Bladder microvascular endothelial cell (primary cell): ENCODE measurements at places on chromosomes 13 and 19. TPM values are rescaled to one million over a fixed set of nuclear protein-coding genes. Genes with fewer than 3 reads are reported as not detected.

CD177 gene
- total RNA-seq = under 0.01 and 0.69 TPM in 2 replicates

FCAR gene
- not detected in 2 replicates for total RNA-seq

CGB3 gene
- total RNA-seq = not detected in 2 replicates

LILRA6 gene
- total RNA-seq = not detected in 2 replicates

EXOSC5 gene
- total RNA-seq = 9.6 and 12.3 TPM in 2 replicates

ZNF649 gene
- 4.4 and 11.0 TPM in 2 replicates for total RNA-seq

ZNF682 gene
- total RNA-seq = 1.1 and 3.8 TPM in 2 replicates

APOC1 gene
- 0.31 and 1.5 TPM in 2 replicates for total RNA-seq

CIC gene
- total RNA-seq = 16.2 and 27.6 TPM in 2 replicates

SHD gene
- not detected in 2 replicates for total RNA-seq

ZIC2 gene
- not detected in 2 replicates for total RNA-seq
